Naive thymus-derived CD4-positive, alpha-beta T cell (primary cell): ENCODE measurements at places on chromosomes 2 and 18.

- no peak for DNase-seq
Measured at GRCh38 chr18:77177009-77177408, 44.4 kb upstream of the MBP start.

DNA sequence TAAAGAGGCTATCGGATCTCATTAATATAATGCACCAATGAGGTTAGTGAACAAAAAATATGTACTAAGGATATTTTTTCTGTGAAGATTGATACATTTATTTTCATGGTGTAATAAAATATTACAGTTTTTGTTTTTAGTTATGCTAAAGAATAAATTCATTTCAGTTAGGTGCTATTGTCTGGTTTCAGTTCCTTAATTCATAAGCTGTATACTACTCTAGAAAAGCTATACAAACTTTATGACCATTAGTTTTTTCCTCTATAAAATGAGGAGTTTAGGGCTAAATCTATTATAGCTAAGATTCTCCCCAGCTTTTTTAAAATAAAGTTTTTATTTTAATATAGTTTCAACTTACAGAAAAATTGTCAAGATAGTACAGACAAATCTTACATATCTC is 1311.7 kb upstream of the NXPH2 start:
- no peak for DNase-seq

- peak; percentile 6 for DNase-seq
Measured at GRCh38 chr2:25981596-25982272, 563 bp downstream of the KIF3C start.

DNA sequence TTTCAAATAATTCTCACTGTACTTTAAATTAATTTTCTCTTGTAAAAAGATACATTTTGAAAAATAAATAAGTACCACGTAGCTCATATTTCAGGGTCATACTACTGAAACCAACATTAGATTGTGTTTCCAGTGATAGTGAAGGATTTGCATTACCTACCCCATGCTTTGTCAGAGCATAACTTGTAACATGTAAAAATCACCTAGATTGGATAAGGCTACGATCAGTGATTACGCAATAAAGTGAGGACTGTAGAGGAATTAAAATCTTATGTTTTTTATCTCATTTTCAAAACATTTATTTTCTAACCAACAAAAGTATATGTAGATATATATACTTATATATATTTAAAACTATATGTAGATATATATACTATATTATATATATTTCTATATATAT is 89.4 kb upstream of the VRK2 start:
- DNase-seq, result no peak

- DNase-seq, result peak; percentile 30
Measured at GRCh38 chr2:73983322-73984202, 1.1 kb upstream of the TET3 start.

GRCh38 chr18:44946529-44947113 is 265.9 kb downstream of the SETBP1 start:
- DNase-seq, result no peak

DNA sequence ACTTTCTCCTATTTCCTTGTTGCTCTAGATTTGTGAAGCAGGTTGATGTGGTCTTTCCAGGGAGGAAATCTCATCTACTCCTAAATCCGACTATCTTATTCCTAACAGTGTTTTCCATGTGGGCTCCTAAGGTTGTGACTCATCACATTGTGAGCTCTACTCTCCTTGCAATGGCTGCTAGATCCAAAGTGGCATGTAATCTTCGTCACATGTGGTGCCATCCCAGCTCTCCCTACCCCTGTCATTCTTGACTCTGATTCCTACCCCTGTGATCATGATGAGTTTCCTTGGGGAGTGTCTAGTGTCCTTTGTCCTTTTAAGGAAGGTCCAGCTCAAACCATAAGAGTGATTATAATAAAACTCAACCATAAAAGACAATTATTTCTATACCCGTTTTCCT is 47.3 kb upstream of the GULP1 start:
- no peak for DNase-seq

DNA sequence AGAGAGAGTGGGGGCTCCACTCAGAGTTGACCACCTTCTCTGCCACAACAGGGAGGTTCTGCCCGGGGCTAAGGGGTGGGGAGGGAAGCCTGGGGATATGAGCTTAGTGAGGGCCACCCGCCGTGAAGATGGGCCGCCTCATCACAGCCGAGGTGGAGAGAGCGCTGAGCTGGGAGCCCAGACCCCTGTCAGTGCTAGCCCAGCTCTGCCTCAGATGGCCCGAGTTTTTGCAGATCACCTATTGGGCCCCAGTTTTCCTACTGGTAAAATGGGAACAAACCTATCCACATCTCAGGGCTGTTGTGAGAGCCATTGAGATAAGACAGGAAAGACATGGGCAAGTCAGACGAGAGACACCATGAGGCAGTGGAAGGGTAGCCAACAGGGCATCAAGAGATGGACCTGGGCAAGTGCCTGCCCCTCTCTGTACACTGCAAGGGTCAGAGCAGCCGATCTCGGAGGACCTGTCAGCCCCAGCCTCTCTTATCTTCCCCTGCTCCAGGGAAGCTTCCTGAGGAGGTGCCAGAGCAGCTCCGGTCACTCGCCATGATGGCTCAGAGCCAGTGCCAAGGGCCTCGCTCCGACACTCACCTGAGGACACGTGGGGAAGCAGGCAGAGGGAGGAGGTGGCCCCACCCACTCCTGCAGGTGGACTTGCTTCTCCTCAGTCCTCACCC is 88.9 kb downstream of the MCFD2 start:
- no peak for DNase-seq

DNA sequence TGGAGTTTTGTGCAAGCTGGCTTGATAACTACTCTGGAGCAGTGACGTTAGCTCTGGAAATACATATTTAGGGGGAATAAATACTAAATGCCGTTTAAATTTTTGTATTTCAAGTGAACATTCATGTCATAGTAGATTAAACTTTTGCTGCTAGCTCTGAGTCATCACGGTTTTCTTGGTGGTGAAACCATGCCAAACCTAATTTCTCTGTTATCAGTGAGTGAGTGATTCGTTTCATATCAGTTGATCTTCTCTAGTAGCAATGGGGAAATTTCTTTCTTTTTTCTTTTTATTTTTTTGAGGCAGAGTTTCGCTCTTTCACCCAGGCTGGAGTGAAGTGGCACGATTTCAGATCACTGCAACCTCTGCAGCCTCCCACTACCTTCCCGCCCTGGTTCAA is 211.1 kb downstream of the PTPRM start:
- no peak for DNase-seq

DNA sequence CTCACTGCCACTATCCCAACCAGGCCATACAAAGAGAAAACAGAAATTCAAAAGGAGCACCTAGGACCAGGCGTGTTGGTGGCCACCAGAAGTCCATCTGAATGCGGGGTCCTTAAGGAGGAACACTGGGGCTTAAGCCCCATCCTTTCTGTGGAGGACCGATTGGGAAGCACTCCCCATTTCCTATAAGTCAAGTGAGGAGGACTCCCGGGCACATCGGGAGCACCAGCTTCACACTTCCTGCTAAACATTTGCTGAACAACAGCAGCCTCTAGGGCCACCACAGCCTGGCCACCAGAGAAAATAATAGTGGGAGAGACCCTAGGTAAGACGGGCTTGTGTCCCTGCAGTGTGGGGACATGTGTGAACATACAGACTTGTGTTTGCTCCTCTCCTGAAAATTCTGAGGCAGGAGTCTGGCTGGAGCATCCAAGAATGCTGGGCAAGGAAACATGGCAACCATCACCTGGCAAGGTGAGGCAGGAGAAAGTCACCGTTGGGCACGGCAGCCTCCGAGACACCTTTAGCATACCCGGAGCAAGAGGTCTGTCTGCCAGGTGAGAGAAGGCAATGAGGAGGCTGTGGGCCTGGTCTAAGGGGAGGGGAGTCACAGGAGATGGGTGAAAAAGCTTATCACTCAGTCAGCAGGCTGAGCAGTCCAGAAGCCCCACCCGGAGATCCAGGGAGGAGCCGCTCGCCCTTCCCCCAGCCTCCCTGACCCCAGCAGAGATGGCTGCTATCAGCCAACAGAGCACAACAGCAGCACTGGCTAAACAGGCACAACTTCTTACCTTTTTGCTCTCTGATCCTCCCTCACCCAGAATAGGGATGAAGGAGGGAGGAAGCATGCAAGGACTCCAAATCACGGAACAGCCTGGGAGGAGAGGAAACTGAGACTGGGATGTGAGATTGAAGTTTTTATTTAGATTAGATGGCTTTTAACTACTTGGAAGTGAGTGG is 282.3 kb downstream of the EIPR1 start:
- DNase-seq, result no peak

DNA sequence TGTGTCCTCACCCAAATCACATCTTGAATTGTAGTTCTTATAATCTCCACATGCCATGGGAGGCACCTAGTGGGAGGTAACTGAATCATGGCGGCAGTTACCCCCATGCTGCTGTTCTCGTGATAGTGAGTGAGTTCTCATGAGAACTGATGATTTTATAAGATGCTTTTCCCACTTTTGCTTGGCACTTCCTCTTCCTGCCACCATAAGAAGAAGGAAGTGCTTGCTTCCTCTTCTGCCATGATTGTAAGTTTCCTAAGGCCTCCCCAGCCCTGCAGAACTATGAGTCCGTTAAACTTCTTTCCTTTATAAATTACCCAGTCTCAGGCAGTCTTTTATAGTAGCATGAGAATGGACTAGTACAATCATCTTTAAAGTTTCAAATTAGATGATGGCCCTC is 902.4 kb upstream of the PIK3C3 start:
- no peak for DNase-seq

- DNase-seq, result no peak
Measured at GRCh38 chr2:145036421-145037011, 516.6 kb upstream of the ZEB2 start.

- DNase-seq, result no peak
Measured at GRCh38 chr18:48979944-48980890, 29.5 kb upstream of the SMAD7 start.

DNA sequence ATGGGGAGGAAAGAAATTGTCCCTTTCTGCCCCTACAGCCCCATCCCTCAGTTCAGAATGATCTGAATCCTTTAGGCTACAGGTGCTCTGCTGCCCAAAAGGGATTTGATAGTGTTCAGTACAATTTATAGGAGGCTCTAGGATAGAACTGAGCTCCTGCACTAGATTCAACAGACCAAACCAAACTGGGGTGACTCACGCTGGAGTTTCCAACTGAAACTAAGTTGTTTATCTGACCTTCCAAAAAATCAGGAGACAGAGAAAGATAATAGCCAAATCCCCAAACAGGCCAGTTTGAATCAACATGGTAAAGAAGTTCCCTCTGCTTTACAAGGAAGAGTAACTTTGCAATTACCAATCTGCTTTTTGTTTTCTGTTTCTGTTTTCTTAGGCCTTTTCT is 72.7 kb upstream of the MBOAT2 start:
- no peak for DNase-seq

- no peak for DNase-seq
Measured at GRCh38 chr2:209942426-209942825, 60.0 kb upstream of the RPE start.

- DNase-seq, result no peak
Measured at GRCh38 chr2:162968306-162968705, 129.7 kb upstream of the KCNH7 start.

DNA sequence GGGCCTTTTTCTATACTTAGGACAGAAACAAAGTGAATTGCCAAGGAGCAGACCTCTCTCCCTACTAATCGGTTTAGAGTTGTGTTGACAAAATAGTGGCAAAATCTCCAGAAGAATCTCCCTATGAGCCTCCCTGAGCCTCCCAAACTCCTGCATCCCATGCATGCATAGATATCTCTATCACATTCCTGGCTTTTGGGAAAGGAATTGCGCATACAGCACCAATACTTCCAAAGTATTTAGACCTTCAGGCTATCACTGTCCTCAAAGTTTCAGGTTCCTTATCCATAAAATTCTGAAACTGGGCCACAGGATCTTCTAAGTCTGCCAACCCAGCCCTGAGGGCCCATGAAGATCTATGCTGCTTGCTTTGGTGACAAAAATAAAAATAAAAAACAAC is 152.1 kb downstream of the SLC8A1 start:
- no peak for DNase-seq

- DNase-seq, result no peak
Measured at GRCh38 chr2:231199219-231199618, 788 bp downstream of the ARMC9 start.

DNA sequence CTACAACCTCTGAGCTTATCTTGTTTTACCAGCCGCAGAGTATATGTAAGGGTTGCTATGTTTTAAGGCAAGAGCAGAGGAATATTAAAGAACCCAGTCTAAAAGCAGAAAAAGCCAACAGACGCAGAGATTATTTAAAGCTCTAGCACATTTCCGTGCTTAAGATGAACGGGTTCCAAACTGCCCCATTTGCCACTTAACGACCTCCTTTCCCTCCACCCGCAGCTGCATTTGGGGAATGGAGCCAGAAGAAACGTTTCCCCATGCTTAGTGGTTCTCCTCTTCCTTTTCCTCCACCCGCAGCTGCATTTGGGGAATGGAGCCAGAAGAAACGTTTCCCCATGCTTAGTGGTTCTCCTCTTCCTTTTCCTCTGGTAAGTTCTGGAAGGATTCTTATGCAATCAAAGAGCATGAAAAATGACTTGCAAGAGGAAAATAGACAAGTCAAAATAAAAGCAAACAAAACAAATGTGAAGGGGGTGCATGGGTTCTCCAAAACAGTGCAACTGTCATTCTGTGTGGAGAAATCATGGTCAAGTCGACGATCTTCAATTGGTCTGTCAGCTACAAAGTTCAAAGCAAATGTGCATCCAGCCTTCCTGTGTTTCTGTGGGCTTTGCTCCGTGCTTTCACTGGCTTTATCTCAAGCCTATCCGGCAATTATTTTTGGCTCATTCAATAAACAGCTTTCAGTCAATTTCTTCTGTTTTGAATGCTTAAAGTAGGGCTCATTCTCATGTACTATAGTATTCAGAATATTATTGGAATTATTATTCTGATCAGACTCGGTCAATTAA is 57.8 kb downstream of the DIPK1C start:
- no peak for DNase-seq

- no peak for DNase-seq
Measured at GRCh38 chr2:151904807-151905206, 76.6 kb upstream of the ARL5A start.

GRCh38 chr2:226746196-226746800 is 53.3 kb downstream of the IRS1 start:
- DNase-seq, result no peak

- no peak for DNase-seq
Measured at GRCh38 chr2:33238111-33238510, 238.3 kb upstream of the RASGRP3 start.
